ENCODE measurements at places on chromosomes 2 and 18.

DNA sequence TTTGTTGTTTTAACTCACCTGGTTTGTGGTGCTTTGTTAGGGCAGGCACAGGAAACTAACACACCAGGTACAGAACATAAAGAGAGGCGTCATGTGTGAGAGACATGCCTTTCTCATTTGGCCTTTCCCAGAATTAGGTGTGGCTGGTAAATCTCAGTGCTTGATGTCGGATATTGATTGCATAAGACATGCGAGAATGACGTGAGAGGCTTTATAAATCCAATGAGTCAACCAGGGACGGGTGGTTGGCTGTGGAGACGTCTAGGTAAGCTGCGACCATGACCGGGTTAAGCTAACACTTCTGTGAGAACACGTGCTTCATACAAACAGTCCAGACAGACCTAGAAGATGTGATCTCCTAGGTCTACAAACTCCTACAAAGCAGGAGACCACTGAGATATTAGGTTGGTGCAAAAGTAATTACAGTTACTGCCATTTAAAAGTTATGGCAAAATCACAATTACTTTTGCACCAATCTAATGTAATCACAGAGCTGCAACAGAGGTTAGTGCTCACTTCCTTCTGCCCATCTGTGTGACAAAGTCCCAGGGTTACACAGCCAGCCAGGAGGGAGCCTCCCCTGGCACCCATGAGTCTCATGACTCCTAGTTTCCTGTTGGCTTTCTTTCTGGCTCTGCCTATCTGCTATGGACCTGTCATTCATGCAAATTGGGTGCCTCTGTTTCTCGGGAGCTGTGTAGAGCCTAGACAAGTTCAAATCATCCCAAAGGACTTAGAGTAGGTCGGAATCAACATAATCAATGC is 98.9 kb upstream of the ATP8B1 start:
- no peak for DNase-seq

DNA sequence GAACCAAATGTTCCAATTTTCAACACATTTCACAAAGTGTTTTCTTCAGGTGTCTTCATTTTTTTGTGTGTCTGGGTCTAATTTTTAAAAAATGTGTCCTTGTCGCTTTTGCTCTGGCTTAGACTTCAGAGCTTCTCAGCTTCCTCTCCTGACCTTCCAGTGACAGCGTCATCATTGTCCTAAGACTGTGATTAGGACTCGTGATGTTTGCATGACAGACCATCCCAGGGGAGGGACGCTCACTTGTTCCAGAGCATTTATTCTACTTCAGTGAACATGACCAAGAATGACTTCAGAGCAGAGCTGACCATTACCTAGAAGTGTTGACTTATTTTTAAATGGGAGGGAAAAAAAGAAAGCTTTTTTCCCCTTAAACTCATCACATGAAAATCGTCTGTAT is 591.9 kb downstream of the IRS1 start:
- DNase-seq = no peak

GRCh38 chr2:146295080-146295670 is 1549.7 kb upstream of the ACVR2A start:
- no peak for DNase-seq

DNA sequence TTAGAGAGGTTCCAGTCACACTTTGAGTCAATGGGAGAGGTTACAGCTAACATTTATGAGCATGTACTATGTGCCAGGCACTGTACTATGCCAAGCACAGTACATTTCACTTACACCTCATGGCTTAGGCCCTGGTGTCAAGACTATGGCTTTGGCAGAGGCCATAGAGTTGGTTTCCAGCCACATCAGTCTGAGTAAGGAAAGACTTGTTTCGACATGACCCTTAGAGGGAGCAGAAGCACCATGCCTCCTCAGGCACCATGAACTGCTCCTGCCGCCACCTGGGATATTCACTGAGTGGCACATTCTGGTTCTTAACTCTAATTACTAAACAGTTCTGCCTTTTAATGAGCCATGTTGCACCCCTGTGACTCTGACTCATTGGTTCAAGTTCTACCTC is 12.7 kb downstream of the DGUOK start:
- no peak for DNase-seq

DNA sequence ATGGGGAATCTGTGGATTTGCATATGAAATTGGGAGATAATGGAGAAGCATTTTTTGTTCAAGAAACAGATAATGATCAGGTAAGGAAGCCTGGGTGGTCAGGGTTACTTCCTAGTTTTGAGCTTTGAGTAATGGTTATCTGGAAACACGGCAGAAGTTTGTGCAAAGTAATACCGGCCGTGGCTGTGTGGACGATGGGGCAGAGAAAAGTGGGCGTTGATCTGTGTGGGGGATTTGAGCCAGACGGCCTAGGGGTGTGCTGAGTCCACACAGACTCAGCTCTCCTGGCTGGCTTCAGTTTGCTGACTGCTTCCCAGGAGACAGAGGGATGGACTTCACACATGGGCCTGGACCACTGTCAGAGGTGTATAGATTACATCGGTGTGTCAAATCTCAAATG is 21.3 kb downstream of the LPIN1 start:
- no peak for DNase-seq

All from activated CD8-positive, alpha-beta memory T cell treated with anti-CD3 and anti-CD28 coated beads for 24 hours (primary cell).